ENCODE measurements at places on chromosomes 12 and 14.
A peak's percentile ranks its signal among the peaks of the same experiment; 100 is the strongest.

- no peak for DNase-seq
These were observed 154.8 kb downstream of the PTCSC3 start for GRCh38 chr14:36021591-36022320.

DNA sequence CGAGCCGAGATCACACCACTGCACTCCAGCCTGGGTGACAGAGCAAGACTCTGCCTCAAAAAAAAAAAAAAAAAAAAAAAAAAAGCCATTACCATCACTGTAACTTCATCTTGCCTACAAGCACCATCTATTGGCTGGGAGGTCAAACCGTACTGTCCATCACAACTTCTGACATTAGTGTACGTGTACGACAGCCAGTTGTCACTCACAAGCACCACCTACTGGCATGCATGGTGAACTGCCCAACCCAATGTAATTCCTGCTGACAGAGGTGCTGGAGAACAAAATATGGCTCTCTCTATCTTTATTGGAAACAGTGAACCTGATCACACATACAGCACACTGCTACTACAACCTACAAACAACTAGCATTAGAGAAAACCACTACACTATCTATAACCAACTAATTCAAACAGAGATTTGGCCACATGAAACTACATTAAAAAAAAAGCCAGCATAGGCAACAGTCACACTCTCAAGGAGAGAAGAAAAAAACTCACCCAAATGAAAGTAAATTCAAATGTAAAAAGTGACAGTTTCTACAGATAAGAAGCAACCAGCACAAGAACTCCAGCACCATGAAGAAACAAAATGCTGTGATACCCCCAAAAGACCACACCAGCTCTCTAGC lies 82.3 kb downstream of the PUS7L start:
- DNase-seq: no peak

DNA sequence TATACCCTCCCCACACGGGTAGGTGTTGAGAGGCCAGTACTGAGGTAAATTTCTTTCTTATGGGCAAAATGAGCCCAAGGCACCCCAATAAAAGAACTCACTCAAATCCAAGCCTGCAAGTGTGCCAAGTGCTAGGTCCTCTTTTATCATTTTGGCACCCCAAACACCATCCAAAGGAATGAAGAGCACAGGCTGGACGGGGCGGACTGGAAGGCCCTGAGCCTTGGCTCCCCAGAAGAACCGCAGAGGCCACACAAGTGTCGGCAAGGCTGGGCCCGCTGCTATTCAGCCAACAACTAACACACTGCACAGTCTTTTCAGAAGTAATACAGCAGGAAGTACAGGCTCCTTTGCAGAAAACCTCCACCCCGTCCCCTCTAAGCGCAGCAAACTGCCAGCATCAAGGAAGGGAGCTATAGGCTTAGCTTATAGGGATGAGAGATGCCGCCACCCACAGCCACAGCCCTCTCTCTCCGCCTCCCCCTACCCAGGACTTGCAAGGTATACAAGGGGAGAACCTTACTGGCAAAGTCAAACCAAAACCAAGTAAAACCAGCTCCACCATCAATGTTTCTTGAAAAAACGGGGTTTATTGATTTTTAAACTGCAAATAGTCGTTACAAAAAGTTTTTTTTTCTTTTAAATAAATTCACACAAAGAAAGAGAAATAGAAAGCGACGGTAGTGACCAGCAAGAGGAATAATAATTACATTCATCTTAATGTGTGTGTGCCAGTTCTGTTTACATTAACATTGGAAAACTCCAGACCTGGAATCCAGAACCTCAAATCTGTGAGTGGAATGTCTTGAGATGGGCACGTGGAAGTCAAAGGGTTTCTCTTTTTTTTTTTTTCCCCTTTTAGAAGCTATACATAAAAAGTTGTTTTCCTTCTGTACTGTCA lies 5.5 kb downstream of the ZFP36L1 start:
- no peak for DNase-seq

GRCh38 chr14:21428930-21429329 lies 27.0 kb downstream of the CHD8 start:
- peak; percentile 32 for DNase-seq

GRCh38 chr12:40105265-40105514 lies 691 bp downstream of the SLC2A13 start:
- DNase-seq: no peak

- DNase-seq: peak; percentile 50
These were observed 45.6 kb downstream of the C14orf132 start for GRCh38 chr14:96084796-96085195.

GRCh38 chr14:34722723-34723545 lies 8.5 kb upstream of the CFL2 start:
- DNase-seq: peak; percentile 82

DNA sequence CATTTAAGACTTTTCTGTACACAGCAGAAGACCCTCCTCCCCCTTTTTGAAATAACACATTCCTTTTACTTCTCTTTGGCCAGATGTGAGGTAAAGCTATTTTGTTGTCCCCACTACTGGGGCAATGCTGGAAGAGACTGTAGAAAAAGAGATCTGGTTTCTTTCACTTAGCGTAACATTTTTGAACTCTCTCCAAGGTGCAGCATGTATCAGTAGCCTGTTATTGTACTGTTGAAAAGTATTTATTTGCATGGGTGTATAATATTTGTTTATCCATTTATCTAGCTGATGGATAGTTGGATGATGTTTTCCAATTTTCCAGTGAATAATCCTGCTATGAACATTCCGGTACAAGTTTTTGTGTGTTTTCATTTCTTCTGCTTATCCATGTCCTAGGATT lies 335.2 kb downstream of the SOX5 start:
- peak; percentile 24 for DNase-seq

- DNase-seq: peak; percentile 35
These were observed 62.7 kb upstream of the PTGR2 start for GRCh38 chr14:73788701-73789551.

GRCh38 chr12:6757028-6757690 lies 4.2 kb upstream of the MLF2 start:
- no peak for DNase-seq

DNA sequence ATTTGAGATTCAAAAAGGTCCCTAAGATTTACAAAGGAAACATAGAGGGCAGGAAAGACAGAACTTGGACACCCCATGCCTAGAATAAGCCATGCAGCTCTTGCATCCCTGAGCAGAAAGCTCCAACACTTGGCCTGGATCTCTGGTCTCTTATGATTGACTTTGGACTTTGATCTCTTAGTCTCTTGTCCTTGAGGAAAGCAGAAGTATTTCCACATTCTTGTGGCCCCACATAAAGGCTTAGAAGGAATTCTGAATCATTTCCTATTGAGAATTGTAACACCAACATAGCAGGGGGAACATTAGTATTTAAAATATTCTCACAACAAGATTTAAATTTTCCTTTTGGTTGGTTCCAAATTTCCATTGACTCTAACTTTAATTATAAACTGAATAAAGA lies 283.7 kb upstream of the PRKD1 start:
- DNase-seq: no peak

DNA sequence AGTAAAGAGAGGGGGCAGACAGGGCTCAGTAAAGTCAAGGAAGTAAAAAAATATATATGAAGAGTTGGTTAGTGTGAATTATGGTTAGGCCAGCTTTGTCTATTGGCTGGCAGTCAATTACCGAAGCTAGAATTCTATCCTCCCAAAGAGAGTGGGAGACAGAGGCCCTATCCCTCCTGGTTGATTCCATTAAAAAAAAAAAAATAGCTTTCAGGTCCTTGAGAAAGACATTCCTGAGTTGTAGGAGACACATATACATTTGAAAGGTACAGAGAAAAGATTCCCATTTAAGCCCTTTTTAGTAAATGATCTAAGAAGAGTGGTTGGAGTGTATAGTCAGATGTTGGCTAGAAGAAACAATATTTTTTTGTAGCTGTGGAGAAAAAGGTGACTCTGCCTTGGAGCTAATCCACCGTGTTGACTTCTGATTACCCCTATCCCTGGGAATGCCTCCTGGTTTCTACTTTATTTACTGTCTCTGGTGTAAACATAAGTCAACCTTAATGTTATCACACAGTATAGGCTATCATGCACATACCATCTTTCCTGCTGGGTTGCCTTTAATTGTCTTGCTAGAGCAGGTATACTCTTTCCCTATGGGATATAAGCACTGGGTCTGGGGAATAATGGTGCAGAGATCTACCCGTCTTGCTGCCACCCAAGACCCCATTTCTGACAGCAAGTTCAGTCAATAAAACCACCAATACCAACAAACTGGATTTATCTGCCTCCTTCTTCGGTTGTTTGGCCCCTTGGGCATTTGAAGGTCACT lies 859.9 kb upstream of the ATXN7L3B start:
- no peak for DNase-seq

DNA sequence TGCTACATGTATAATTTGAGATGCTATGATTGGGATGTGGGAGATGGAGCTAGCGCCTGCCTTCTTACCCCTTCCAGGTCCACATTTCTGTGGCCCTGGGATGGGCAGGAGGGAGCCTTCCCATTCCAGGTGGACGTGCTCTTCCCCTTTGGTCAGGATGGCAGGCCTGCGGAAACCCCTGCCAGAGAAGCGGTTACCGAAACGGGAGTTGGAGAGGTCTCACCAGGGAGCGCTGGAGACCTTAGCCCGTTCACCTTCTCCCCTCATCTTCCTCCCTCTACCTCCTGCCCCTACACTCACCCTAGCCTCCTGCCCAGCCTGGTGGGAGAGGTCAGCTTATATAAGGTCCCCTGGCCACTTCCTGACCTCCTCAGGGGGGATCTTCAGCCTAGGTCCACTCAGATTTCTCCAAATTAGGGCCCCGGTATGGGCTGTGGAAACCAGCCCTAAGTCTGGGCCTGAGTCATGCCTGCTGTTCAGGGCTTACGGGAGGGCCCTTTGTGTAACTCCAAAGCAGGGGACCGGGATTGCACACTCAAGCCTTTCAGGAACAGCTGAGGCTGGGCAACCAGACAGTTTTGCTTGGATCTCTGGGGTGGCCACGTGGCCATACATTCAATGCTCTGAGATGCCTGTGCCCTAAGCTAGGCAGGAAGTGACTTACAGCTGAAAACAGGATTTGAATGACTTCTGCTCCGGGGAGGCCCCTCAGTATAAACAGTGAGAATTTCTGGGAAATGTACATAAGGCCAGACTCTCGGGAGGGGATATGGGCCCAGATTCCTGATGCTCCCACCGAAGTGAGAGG lies 10.2 kb upstream of the MEG3 start:
- peak; percentile 84 for DNase-seq

GRCh38 chr12:3928538-3929184 lies 55.5 kb upstream of the PARP11 start:
- peak; percentile 97 for DNase-seq

GRCh38 chr12:67637718-67638117 lies 10.8 kb upstream of the DYRK2 start:
- no peak for DNase-seq

DNA sequence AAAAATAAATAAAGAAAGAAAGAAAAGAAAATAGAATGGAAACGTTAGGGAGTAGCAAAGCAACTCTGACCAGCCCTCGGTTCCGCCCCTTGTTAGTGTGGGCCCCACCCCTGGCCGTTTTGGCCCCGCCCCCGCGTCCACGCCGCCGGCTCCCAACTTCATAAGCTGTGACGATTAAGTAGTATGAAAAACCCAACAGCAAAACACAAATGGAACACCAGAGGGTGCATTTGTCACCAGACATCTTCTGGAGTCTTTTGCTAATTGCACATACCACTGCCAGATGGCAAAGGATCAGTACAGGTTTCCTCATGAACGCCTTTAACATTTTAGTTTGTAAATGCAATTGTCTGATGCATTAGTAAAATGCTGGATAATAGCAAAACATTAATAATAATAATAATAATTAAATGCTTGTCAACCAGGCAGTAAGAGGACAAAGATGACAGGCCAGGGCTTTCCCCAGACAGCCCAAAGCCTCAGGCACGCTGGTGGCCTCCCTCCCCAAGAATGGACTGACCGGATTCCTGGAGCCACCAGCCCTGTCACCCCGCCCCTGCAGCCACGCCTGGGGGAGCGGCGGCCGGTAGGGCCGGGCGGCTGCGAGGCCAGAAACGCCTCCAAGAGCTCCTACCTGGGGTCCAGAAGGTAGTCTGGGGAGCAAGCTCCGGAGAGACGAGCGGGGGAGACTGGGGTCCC lies 23.6 kb downstream of the HSP90AA1 start:
- peak; percentile 87 for DNase-seq

DNA sequence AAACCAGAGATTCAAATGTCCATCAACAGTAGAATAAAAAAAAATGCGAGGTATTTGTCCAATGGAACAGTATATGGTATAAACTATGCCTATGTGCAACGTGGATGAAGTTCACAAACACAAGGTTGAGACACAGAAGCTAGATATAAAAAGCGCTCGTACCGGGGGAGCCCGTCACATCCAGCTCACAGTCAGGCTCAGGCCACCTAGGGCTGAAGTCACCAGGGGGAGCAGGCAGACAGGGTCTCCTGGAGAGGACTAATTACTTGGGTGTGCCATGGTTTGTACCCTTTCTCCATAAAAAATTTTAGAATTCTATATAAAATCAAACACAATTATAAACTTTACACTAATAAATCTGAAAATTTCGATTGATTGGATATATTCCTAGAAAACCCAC lies 13.6 kb downstream of the AHNAK2 start:
- no peak for DNase-seq

GRCh38 chr12:18926188-18926587 lies 188.3 kb downstream of the CAPZA3 start:
- no peak for DNase-seq

GRCh38 chr14:102317564-102318248 lies 1.8 kb upstream of the ZNF839 start:
- DNase-seq: peak; percentile 83

DNA sequence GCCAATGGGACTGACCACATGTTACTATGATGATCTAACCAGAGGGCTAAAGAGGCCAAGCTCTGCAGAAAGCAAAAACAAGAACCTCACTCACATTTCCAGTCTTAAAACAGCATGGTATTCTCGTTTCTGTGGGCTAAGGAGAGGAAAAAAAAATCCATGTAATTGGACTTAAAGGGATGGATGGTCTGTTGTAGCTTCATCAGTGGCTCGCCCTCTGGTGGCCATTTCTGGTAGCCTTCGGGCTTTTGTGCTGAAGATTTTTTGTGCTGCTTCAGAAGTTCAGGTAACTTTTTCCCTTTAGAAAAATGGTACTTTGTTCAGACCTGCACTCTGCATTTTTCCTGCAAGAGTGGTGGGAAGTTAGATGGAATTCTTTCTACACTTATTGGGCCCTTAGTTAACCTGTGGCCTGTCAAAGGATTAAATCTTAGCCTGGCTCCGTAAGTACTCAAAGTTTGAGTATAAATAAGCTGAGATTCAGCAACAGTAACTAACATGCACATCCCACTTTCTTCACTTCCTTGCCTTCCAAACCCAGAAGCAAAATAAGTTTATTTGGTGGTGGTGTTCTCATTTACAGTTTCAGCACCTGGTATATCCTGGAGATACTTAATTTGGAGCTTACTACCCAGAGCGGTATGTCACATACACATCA lies 22.3 kb downstream of the DCAF4 start:
- DNase-seq: peak; percentile 77

GRCh38 chr12:124148481-124149273 lies 146.2 kb upstream of the RFLNA start:
- no peak for DNase-seq

- DNase-seq: no peak
These were observed 314.3 kb downstream of the C12orf75 start for GRCh38 chr12:105644770-105645169.

- DNase-seq: peak; percentile 72
These were observed 69.9 kb downstream of the TGFB3 start for GRCh38 chr14:75911883-75912282.

GRCh38 chr14:101521978-101522377 lies 39.3 kb upstream of the DIO3 start:
- no peak for DNase-seq

Data from tongue (tissue), 3 donors.